ENCODE measurements at places on chromosomes 1 and 21. TPM values are rescaled to one million over a fixed set of nuclear protein-coding genes. Genes with fewer than 3 reads are reported as not detected.

The PRAMEF9 gene
- total RNA-seq: not detected

The CFHR4 gene
- not detected for total RNA-seq

The SPRR3 gene
- total RNA-seq: not detected

The TCHH gene
- total RNA-seq: not detected

The LCE1A gene
- not detected for total RNA-seq

The DPT gene
- total RNA-seq: 1.6 TPM

The OR2L2 gene
- not detected for total RNA-seq

The CRP gene
- not detected for total RNA-seq

Measured in cardiac atrium fibroblast (primary cell).